Nephron progenitor cell (in vitro differentiated cells): ENCODE measurements at places on chromosomes 2 and 18.

DNA sequence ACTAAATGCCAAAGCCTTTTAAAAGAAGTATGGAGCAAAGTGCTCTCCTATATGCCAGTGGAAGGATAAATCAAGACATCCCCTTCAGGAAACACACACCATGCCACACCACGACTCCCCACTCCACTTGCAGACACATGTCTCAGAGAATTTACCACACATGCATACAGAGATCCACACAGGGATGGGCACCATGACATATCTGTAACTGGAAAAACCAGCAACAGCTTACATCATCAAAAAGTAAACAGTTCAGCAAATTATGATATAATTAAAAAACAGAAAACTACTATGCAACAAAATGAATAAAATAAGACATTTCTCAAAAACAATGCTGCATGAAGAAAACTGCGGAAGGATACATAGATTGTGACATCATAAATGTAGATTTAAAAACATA is 29.6 kb downstream of the RBMS1 start:
- no peak for DNase-seq

- DNase-seq = no peak
Measured at GRCh38 chr2:176473177-176473576, 203.9 kb downstream of the MTX2 start.

GRCh38 chr18:13185675-13186198 is 32.8 kb upstream of the LDLRAD4 start:
- DNase-seq = peak; percentile 14

DNA sequence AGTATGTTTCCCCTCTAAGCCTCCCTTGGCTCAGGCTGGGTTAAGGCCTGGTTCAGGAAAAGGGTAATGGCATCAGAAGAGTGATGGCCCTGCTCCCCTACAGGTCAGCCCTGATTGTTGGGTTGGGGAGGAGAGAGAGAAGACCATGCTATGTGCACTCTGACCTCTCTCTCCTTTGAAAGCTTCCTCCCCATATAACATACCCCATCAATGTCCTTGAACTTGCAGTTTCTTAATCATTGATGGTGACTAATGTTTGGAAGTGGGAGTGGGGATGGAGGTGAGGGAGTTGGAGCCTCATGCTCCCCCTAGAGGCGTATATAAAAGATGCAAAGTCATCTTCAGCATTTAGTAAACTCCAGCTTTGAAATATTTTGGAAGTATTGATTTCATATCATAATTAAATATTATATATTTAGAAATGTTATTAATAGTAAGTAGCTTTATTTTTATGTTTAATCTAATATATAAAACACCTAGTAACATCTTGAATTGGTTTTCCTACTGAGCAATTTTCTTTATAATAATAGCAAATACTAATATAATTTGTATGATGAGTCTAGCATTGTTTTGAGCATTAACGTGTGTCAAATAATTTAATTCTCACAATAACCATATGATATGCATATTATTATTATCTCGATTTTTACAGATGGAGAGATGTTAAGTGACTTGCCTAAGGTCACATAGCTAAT is 8.8 kb downstream of the PLCL1 start:
- no peak for DNase-seq

DNA sequence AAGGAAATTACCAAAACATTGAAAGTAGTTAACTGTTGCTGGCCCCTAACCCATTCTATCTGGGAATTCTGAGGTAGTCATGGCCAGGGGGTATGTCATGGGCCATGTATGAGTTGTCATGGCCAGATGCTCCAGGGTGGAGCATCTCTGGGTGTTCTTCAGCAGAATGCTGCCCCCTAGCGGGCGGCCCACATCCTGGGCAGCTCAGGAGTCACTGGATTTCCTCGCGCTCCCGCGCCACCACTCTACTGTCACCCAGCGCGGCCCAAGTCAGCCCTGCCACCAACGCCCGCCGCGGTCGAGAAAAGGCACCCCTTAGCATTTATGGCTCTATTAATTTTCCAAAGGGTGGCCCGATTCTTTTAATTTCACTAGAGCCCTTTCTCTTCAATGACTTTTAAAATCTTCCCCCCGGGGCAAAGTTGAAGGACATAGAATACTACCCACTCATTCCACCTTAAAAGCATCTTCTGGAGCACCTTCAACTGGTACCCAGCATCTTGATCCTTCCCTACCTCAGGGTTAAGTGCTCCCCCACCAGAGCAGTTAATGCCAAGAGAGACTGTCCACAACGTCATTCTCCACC is 41.6 kb downstream of the PKDCC start:
- peak; percentile 76 for DNase-seq

DNA sequence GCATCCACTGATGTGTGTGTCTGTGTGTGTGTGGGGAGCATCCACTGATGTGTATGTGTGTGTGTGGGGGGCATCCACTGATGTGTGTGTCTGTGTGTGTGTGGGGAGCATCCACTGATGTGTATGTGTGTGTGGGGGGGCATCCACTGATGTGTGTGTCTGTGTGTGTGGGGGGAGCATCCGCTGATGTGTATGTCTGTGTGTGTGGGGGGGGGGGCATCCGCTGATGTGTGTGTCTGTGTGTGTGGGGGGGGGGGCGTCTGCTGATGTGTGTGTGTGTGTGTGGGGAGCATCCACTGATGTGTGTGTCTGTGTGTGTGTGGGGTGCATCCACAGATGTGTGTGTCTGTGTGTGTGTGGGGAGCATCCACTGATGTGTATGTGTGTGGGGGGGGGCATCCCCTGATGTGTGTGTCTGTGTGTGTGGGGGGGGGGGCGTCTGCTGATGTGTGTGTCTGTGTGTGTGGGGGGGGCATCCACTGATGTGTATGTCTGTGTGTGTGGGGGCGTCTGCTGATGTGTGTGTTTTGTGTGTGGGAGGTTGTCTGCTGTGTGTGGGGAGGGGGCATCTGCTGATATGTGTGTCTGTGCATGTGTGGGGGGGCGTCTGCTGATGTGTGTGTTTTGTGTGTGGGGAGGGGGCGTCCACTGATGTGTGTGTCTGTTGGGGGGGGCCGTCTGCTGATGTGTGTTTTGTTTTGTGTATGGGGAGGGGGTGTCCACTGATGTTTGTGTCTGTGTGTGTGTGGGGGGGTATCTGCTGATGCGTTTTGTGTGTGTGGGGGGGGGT is 125.9 kb downstream of the NFATC1 start:
- DNase-seq = no peak

DNA sequence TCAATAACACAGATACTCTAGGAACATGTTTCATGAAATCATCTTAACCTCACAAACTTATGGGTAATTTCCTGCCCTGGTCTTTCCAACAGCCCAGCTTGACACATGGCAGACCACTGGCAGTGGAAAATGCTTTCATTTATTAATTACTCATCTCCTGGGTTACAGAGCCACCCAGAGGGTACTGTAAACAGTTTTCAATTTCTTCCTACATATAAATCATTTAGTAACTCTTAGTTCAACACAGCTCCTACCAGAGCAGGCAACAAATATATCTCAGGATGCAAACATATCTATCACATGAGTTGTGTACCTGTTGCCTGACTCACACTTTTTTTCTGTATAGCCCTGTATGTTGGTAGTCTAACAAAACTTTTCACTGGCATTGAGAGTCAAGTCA is 99.2 kb upstream of the VRK2 start:
- no peak for DNase-seq

- DNase-seq = no peak
Measured at GRCh38 chr18:36349552-36349951, 52.0 kb downstream of the FHOD3 start.

- DNase-seq = no peak
Measured at GRCh38 chr2:1822341-1822740, 78.0 kb upstream of the PXDN start.

DNA sequence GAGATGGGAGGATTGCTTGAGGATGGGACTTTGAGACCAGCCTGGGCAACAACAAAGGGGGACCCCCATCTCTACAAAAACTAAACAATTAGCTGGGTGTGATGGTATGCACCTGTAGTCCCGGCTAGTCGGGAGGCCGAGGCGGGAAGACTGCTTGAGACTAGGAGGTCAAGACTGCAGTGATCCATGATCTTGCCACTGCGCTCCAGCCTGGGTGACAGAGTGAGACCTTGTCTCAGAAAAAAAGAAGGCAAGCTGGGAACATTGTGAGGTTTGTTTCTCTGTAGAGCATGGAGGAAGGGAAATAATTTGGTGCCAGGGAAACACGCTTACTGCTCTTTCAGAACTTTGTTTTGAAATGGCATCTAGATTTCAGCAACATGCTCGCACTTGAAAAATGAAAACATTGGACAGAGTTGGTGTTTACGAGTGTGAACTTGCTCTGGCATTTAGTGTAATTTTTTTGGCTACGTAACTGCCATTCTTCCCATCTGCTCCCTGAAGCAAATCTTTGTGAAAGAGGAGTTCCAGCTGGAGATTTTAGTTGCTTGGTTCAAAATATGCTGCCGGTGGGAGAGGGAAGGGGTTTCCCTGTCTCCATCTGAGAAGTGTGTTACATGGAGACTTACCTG is 125.6 kb upstream of the DLX2 start:
- no peak for DNase-seq

DNA sequence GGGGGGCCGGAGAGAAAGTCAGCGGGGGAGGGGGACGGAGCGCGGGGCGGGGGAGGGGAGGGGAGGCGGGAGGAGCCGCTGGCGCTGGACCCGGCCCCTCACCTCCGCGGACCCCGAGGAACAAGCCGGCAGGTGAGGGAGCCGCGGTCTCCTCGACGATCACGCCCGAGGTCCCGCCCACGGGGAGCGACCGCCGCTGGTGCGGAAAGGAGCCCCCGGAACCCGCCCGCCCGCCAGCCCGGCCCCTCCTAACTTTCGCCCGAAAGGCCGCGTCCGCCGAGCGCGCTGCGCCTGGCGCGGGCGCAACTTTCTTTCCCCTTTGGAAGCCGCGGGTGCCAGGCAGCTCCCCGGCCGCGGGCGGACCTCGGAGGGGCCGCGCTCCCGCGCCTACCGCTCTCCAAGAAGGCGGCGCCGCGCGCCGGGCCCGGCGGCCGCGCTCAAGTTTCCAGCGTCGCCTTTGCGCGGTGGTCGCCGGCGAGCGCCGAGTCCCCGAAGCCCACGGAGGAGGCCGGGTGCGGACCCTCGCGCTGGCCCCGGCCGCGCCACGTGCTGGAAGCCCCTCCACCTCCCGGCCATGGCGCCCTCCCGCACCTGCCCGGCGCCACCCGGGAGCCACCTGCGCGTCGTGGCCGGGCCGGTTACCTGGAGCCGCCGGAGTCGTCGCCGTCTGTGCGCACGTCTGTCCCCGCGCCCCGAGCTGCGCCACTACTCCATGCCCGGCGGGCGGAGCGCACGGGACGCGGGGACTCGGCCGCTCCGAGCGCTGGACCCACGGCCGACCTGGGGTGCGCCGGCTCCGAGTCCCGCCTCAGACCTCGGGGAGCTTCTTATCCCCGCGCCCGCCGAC is at the start of gene ALKAL2:
ALKAL2 (minus strand) TSS at position 181 of the 847 bp plus-strand sequence. CDS start 256 bp downstream, outside the sequence.
- DNase-seq = peak; percentile 61

- DNase-seq = no peak
Measured at GRCh38 chr2:197399887-197400540, 34.8 kb downstream of the SF3B1 start.

- peak; percentile 73 for DNase-seq
Measured at GRCh38 chr2:241558532-241559322, at the start of gene BOK. TSS of gene BOK (plus strand) at chr2:241558745. CDS start at chr2:241559484, 739 bp downstream.

DNA sequence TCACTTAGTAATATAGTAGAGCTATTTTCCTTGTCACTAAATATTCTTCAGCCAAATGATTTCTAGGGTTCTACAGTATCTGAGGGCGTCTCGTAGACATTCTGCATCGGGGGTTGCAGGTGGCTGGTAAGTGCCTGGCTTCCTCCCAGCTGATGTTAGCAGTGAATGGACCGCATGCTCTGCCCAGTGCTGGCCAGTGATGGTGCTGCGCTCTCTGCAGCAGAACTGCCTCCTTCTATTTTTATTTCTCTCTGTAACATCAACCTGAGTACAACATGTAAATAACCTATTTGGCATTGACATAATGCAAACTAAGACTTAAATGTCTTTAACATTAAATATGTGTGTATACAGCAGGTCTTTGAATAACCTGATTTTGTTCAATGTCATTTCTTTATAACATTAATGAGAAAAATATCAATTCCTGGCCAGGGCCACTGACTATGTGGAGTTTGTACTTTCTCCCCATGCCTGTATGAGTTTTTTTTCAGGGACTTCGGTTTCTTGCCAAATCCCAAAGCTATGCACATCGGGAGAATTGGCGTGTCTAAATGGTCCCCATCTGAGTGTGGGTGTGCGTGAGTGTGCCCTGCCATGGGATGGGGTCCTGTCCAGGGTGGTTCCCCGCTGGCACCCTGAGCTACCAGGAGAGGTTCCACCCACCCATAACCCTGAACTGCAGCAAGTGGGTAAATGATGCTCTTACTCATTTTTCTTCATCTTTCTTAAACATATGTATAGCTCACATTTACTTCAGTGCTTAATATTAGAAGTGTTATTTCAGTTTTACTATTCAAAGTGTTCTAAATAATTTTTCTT is 278.2 kb upstream of the EPAS1 start:
- DNase-seq = no peak

- DNase-seq = no peak
Measured at GRCh38 chr2:236711440-236711839, 141.8 kb downstream of the ACKR3 start.

GRCh38 chr18:74116633-74117554 is 30.7 kb downstream of the FBXO15 start:
- DNase-seq = peak; percentile 10

GRCh38 chr2:74481961-74482800 is 617 bp downstream of the CCDC142 start:
- DNase-seq = peak; percentile 68

- DNase-seq = peak; percentile 10
Measured at GRCh38 chr2:150425121-150425955, 62.1 kb downstream of the RND3 start.

DNA sequence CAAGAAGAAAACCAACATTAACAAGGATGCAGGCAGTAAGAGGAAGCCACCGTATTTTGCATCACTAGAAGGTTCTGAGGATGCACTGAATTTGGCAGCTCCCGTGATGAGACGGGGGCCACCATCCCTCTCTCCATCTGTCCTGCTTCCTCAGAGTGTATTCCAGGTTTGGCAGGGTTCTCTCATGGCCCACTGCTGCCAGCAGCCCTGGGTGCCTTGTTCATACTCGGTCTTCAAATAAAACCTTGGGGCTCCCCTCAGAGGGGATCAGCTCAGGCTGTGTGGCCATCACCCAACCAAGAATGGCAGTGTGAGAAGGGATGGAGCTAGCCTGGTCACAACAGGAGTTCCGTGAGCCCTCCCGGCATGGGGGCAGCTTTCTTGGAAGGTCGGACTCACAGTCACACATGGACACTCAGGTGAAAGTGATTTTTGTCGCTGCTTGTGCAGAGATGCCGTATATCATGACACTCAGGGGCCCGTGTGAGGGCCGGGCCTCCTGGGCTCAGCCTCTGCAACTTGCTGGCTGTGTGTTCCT is 12.8 kb upstream of the MBP start:
- DNase-seq = no peak

DNA sequence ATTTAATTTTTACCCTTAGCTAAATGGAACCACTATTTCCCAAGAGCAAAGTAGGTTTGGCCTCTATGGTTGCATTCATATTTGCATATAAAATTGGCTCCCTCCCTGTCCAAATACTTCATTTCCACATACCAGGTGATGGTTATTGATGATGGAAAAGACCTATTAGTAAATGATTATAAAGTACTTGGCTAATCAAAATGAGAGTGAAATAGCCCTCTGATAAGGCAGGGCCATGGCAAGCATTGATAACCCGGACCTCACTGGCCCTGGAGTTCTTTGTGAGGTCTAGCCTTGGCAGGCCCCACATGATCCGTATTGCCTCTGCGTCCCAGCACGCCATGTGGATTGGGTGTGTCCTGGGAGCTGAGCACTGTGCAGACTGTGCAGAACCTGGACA is 201.1 kb upstream of the GATA6 start:
- no peak for DNase-seq

- DNase-seq = no peak
Measured at GRCh38 chr2:109253217-109253616, 124.2 kb downstream of the SH3RF3 start.
